ENCODE measurements at places on chromosomes 1 and 21.

- DNase-seq: no peak
Measured at GRCh38 chr1:13801655-13802486, 101.9 kb downstream of the PRDM2 start.

DNA sequence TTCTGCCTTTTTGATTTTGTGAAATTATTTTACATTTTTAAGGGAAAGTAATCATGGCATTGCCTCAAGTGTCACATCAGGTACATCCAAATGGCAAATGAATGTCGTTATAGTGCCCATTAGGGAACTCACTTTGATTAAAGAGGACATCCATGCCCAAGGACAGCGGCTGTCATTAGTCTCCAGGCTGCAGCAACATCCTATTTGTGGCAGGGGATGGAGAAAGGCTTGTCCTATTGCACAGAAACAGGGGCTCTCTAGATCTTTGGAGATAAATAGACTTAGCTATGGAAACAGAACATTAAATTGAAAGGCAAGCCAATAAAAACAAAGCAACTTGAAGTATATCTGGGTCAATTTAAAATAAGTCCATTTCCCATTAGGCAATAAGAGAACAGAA is 439.3 kb downstream of the NEGR1 start:
- no peak for DNase-seq

DNA sequence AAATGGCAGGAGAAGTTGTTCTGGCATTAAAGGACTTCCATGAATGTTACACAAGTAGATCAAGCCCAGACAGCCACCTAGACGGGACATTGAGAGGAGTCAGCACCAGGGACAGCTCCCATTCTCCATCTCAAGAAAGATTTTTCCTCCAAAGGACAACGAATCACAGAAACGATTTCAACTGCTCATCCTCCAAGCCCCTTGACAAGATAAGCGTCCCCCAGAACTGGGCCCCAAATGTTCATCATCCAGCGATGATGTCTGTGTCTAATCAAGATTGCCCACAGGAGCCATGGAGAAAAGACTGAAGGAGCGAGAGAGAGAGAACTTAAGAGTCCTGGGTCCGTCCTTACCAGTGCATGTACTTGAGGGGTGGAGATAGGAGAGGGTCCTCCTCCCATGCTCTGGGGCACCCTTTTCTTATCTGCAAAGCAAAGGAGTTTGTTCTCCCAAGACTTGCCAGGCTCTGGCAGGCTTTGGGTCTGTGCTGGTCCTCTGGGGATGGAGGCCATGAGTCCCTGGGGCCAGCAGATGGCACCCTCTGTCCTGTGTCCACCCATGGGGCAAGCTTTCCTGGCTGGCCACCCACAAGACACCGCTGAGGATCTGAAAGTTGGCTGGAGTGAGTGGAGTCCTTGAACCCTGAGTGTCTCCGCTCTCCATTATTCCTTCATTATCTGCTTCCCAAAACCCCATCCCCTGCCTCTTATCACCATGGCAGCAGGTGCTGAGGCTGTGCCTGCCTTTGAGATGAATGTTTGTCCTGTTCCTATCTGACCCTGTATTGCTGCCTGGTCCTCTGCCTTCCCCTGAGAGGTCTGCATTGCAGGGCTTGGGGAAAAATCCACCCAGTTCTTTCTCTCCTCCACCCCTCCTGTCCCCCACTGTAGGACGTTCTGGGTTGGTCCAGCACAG is 164.6 kb downstream of the ACTL8 start:
- no peak for DNase-seq

DNA sequence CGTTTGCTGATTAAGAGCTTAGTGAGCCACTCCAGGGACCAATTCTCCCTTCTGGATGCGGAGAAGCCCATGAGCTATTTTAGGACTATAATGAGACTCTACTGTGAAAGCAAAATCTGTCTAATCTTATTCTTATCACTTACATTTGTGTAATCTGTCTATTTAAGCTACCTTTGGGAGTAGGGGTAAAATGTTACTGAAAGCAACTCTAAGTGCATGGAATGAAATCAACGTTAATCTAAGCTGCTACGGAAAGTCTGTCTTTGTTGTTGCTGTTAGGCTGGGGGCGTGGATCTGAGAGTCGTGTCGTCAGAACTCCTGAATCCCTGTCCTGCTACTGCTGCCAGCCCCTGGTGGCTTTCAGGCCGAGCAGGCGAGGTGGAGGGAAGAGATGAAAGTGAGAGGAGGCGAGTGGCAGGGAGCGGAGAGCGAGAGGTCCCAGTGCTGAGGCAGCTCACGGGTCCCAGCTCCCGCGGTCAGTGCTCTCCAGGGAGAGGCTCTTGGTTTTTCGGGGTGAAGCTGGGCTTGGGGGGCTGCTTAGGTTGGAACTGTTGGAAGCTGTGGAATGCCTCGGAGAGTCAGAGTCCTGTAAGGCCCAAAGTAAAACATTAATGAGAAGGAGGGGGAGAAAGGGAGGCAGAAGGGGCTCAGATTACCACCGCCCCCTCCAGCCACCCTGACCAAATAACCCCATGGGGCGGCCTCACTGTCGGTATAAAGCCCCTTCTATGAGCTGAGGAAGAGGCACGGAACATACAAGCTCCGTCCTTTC is 53.9 kb downstream of the COQ8A start:
- DNase-seq: no peak

DNA sequence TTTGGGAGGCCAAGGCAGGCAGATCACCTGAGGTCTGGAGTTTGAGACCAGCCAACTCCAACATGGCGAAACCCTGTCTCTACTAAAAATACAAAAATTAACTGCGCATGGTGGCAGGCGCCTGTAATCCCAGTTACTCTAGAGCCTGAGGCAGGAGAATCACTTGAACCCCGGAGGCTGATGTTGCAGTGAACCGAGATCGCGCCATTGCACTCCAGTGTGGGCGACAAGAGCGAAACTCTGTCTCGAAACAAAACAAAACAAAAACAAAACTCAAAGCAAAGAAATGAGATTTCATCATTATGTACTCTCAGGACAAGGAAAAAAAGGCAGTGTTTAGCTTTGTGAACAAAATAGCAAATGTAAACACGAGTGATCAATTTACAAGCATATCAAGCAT is 61.0 kb downstream of the LAMC2 start:
- no peak for DNase-seq
